ENCODE measurements at places on chromosomes 5 and 9.

DNA sequence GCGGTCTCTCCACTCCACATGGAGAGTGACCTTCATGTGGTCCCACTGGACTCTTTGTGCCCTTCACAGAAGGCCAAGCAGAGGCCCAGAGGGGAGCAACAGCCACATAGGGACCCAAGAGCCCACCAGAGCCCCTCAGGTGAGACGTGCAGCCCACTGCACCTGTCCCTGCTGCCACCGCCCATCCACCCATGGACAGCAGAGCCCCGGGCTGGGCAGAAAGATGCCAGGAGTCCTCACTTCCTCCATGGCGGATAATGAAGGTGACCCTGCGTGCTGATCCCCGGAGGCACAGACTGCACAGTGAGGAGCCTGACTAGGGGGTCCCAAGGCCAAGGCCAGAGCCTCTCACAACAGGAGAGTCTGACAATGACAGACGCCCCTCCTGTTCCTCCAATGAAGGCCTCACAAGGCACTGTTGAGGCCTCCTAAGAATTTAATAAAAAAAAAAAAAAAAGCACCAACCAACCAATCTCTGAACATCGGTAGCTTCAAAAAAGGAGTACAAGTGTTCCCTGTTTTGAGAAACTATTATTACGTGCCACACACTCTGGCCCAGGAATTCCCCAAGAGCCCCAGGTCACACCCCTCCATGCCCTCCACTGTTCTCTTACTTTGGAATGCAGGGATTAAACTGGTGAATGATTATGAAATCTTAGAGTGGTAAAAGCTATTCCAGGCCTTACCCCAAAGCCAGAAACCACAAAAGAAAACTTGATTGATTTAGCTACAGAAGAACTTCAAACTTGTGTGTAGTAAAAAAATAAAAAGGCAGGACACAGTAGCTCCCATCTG lies 2.8 kb upstream of the PPP1R26 start:
- no peak for DNase-seq

DNA sequence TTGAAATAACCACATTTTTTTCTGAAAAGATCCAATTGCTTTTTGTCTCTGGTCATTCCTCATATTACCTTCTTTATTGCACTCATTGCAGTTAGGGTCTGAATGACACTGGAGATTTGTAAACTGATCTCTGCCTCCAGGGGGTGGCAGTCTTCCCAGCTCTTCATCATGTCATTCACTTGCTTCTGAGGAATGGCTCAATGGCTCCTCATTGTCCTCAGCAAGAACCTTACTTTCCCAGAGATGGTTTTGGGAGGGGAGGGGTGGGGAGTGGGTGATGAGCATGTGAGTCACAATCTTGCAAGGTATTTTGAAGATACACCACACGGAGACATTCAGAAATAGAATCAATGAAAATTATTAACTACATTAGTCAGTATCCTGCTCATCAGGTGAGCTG lies 159.8 kb upstream of the GAS1 start:
- DNase-seq: no peak

- no peak for DNase-seq
Measured at GRCh38 chr5:111781200-111781599, 24.2 kb upstream of the NREP start.

GRCh38 chr9:70412832-70413463 lies 1.5 kb downstream of the KLF9 start:
- DNase-seq: no peak

- DNase-seq: no peak
Measured at GRCh38 chr9:136754626-136755301, 3.3 kb downstream of the LCN8 start.

GRCh38 chr9:75138260-75139040 lies 50.1 kb downstream of the OSTF1 start:
- no peak for DNase-seq

GRCh38 chr9:18379073-18379811 lies 94.7 kb upstream of the ADAMTSL1 start:
- DNase-seq: peak; percentile 77

- DNase-seq: no peak
Measured at GRCh38 chr5:16679863-16680262, 63.1 kb upstream of the RETREG1 start.
